ENCODE measurements at places on chromosomes 13 and 19. TPM values are rescaled to one million over a fixed set of nuclear protein-coding genes. Genes with fewer than 3 reads are reported as not detected.

DNA sequence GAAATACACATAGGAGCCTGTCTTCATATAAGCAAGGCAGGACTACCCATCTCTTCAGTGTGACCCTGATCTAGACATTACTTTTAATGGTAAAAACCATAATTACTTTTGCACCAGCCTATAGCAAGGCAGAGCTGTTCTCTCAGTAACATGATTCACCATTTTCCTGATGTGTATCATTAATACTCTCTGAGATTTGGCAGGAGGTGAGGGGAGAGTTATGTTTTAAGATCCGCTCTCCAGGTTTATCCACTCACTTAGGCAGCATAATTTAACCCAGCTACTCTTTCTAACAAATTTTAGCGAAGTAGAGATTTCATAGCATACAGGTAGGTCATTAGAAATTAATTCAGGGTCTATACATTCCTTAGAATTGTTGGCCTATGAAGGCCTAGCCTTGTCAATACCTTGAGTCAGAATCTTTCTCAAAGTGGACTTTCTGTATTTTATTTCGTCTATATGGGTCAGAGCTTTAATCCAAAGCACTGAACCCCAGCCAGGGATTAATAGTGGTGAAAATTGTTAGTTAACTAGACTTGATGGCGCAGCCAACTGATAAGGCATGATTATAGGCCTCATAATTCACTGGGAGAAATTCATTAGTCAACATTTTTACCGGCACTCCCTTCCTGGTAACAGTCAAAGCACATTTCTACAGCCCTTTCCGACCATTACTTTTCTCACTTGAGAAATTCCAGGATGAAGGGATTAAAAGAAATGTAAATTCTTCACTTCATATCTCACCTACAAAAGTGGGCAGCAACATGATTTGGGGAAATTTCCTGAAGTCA lies 955.1 kb downstream of the DIAPH3 start:
- no peak for DNase-seq

DNA sequence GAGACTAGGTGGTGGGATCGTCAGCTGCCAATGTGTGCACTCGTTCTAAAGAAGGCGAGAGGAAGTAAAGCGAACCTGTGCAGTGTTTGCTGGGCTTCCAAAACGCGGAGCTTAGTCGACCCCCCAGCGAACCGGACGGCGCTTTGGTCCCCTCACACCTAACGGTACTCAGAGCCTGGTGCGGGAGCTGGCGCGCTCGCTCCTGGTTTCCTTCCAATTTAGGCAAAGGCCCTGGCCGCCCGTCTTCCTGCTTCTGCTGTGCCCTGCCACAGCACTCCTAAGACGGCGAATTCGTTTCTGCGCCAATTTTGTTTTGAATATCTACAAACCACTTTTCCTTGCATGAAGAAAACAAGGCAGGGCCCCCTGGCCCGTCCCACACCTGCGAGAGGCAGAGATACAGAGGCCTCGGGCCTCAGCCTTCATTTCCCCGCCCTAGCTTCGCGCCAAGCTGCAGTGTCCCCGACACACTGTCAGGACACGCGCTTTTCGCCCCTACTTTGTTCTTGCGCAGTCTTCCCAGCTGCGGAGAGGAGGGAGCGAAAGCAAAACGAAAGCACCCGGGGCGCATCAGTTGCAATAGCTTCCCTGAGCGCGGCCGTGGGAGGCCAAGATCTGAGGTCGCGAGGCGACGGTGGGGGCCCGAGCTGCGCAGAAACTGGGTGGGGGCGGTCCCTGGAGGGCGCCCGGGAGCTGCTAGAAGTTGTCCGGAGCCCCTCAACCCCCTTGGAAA lies 111.9 kb downstream of the KCNRG start:
- peak; percentile 30 for DNase-seq

DNA sequence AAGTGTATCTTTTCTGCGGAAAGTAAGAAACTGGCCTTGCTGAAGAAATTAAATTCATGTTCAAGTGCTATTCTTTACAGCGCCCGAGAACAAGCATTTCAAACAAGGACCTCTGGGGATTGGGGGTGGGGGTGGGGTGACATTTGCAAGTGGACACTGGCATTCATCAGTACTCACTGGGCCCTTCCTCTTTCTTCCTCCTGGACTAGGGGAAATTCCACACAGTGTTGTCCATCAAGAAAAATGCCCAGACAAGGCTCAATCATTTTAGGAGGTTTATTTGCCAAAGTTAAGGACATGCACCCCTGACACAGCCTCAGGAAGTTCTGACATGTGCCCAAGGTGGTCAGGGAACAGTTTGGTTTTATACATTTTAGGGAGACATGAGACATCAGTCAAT lies 22.9 kb upstream of the OR10H1 start:
- DNase-seq: no peak

GRCh38 chr13:34174671-34175145 lies 356.8 kb downstream of the RFC3 start:
- DNase-seq: no peak

The MFSD12 gene
- 121 TPM for total RNA-seq

Measured in dermis blood vessel endothelial cell (primary cell).